Panc1 (cell line): ENCODE measurements at places on chromosomes 16 and 17.

DNA sequence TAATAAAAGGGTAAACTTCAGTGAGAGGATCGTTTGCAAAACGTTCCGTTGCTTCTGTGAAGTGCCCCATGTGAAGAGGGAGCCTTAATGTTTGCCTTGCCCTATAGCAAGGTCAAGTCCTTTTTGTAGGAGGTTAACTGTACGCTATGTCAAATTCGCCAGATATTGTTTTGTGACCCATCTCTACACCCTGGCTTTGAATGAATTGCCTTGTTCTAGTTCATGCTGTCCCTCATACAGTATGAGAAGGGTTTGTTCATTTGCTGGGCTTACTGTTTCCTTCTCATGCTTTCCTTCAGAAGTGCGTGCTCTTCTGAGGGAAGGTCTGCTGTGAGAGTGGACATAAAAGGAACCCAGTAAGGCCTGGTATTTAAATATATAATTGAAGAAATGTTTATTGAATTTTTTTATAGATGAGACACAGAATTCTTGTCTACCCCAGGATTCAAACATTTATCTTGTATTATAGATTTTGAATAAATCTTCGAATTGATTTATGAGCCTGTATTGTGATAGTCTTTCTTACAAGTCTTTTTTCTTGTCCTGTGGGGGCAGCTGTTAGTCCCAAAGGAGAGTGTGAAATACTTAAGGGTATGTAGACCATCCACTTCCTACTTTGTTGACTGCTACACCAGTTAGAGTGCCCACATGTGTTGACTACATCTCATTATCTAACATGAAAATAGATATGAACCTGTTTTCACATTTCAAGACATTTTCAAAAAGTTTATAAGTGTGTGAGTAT, 1.7 kb downstream of the MAP3K3 start:
- DNase-seq, result no peak
- H3K4me1 ChIP-seq, result peaks cover 22% of the 10 kb centered on the region
- H3K36me3 ChIP-seq, result peaks cover 5% of the 10 kb centered on the region; the same call in 1 of the 2 replicates
- H3K27ac ChIP-seq, result peak overlapping the region; percentile 44; the same call in 1 of the 2 replicates
- H3K4me3 ChIP-seq, result peak overlapping the region; percentile 76

DNA sequence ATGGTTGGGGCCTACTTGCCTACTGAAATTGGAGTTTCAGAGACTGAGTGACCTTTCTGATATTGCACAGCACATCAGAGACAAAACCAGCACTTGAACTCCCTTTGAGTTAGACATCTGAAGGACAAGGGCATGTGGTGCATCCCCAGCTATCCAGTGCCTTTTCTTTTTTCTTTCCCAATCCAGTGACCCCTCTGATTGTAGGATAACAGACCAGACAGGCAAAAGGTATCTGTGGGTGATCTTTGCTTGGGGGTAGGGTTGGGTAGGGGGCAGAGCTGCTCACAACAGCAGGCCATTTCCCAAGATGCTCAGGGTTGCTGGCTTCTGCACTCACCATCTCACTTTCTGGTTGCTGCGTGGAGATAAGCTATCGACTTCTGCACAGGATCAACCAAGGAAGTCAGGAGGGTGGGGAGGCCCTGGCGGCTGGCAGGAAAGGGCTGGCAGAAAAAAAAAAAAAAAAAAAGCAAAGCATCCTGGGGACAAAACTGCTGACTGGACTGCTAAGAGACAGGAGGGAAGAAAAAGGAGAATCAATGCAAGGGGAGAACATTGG, 42.2 kb downstream of the HOXB1 start:
- peaks cover 44% of the 10 kb centered on the region for H3K4me1 ChIP-seq
- no peaks in the 10 kb centered on the region for H3K27me3 ChIP-seq
- H3K27ac ChIP-seq, result 0 out of 2 replicates have a peak overlapping the region, but pooled peaks have one; percentile 21
- no peak for DNase-seq
- H3K4me3 ChIP-seq, result no peak overlapping the region

- no peak overlapping the region; the same call in 1 of the 2 replicates for H3K27ac ChIP-seq
- DNase-seq, result no peak
- H3K27me3 ChIP-seq, result no peaks in the 10 kb centered on the region
- H3K4me3 ChIP-seq, result no peak overlapping the region
- peaks cover 9% of the 10 kb centered on the region for H3K4me1 ChIP-seq
Observed at GRCh38 chr16:84511831-84512230, 7.4 kb upstream of the MEAK7 start.

DNA sequence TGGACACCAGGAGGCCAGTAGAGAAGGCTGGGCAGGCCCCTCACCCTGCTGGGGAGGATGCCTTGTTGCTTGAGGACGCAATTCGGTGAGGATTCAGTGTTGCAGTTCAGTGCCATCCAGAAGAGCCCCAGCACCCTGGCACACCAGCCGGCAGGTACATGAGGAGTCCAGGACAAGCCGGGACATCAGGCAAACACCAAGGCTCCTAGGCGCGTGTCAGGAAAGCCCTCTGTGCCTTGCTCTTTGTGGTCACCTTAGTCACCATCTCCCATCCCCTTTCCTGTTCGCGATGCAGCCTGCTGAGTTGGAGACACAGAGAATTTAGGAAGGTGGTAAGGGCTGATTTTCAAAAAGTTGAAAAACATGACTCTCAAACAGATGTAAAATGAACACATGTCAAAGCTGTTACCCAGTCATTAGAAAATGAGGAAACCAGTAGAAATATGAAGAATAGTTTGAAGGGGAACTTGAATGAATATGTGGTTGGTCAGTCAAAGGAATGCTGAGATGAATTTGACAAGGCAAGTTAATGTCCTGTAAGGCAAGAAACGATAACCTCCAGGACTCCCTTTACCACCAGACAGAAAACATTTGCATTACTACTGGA, 2.3 kb upstream of the NCBP3 start:
- H3K36me3 ChIP-seq, result no peaks in the 10 kb centered on the region; the same call in 1 of the 2 replicates
- no peak overlapping the region for H3K27ac ChIP-seq
- DNase-seq, result no peak

- no peak overlapping the region for H3K4me3 ChIP-seq
- H3K4me1 ChIP-seq, result no peaks in the 10 kb centered on the region
- no peak for DNase-seq
- H3K27ac ChIP-seq, result no peak overlapping the region
- no peaks in the 10 kb centered on the region for H3K27me3 ChIP-seq
- H3K36me3 ChIP-seq, result no peaks in the 10 kb centered on the region
Observed at GRCh38 chr17:42920922-42921321, 20.3 kb downstream of the G6PC1 start.

DNA sequence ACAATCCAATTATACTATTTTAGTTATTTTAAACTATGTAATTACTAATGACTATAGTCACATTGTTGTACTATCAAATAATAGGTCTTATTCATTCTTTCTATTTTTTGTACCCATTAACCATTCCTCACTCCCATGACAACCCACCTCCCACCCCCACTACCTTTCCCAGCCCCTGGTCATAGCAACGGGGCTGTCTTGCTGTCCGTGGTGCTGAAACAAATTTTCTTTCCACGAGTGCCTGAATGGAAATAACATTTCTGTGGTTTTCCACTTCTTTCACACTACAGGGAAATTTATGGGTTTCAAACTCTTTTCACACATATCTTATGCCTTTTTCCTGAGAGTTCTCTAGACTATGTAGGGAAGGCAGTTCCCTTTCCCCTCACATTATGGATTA, 326.6 kb downstream of the PHKB start:
- no peak overlapping the region for H3K27ac ChIP-seq
- DNase-seq, result no peak
- H3K36me3 ChIP-seq, result no peaks in the 10 kb centered on the region
- no peaks in the 10 kb centered on the region for H3K4me1 ChIP-seq
- no peaks in the 10 kb centered on the region for H3K27me3 ChIP-seq

DNA sequence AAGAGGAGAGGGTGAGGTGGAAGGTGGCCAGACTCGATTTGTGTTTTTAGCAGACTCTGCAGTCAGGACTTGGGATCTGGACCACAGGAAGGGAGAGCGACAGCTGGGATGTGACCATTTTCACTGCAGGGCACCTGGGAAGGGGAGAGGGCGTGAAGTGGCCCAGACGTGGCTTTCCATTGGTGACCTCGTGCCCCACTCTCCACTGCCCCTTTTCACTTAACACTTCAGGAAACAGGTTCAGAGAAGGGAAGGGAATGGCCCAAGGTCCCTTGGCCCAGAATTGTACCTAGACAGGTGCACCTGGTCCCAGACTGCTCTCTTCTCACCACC, 22.9 kb upstream of the MPRIP start:
- no peak overlapping the region for H3K27ac ChIP-seq
- H3K4me3 ChIP-seq, result no peak overlapping the region
- DNase-seq, result no peak
- 0 out of 2 replicates have a peak, but pooled peaks cover 4% of the 10 kb centered on the region for H3K4me1 ChIP-seq
- no peaks in the 10 kb centered on the region for H3K36me3 ChIP-seq
- no peaks in the 10 kb centered on the region for H3K27me3 ChIP-seq

GRCh38 chr17:49552070-49552751, 23.5 kb upstream of the NXPH3 start:
- H3K4me3 ChIP-seq, result no peak overlapping the region
- no peak overlapping the region for H3K27ac ChIP-seq
- no peaks in the 10 kb centered on the region for H3K36me3 ChIP-seq
- DNase-seq, result no peak

DNA sequence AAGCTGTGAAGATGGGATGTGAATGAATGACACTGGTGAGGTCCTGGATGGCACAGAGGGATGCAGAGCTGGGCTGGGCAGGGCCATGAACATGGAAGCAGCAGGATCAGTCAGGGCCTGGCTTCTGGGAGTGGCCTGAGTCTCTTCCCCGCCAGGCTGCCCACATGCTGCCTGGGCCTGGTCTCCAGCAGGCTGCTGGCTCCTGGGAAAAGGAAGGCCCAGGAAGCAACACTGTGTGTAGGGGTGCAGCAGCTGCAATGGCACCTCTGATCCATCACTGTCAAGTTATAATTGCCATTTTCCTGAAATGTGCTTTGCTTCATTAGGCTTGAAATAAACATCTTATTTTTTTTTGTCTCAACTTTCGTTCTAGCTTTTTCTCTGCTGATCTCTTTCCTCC, 260.2 kb upstream of the N4BP1 start:
- no peak for DNase-seq
- H3K36me3 ChIP-seq, result no peaks in the 10 kb centered on the region
- no peak overlapping the region for H3K4me3 ChIP-seq
- no peaks in the 10 kb centered on the region for H3K4me1 ChIP-seq
- no peak overlapping the region for H3K27ac ChIP-seq

- H3K27ac ChIP-seq, result peak overlapping the region; percentile 99
- peak overlapping the region; percentile 99 for H3K4me3 ChIP-seq
- peaks cover 62% of the 10 kb centered on the region for H3K4me1 ChIP-seq
- H3K36me3 ChIP-seq, result no peaks in the 10 kb centered on the region; the same call in 1 of the 2 replicates
Observed at GRCh38 chr17:48596000-48596734, 2.6 kb upstream of the HOXB5 start.

GRCh38 chr17:18949566-18949965, 2.4 kb upstream of the SLC5A10 start:
- no peak overlapping the region for H3K4me3 ChIP-seq
- H3K4me1 ChIP-seq, result no peaks in the 10 kb centered on the region
- H3K27ac ChIP-seq, result no peak overlapping the region
- no peak for DNase-seq
- H3K27me3 ChIP-seq, result no peaks in the 10 kb centered on the region

- no peak overlapping the region for H3K4me3 ChIP-seq
- DNase-seq, result no peak
- no peaks in the 10 kb centered on the region for H3K27me3 ChIP-seq
- no peaks in the 10 kb centered on the region for H3K4me1 ChIP-seq
Observed at GRCh38 chr16:12111819-12112218, 135.3 kb downstream of the SNX29 start.

DNA sequence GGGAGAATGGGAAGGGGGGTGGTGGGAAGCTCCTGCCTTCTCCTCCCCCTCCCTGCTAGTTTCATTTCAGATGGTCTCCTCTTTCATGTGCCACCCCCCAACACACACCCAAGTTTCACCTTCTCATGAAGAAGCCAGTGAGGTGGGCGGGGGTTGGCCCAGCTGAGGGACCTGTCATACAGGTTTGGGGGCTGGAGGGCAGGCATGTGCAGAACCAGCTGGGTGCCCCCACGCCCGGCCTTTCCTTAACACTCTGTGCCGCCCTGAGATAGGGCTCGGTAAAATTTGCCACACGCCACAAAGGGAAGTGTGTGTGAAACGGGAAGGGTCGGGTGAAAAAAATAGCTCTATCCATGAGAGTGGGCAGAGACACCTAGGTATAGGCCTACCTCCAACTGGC, 57.4 kb downstream of the PIPOX start:
- no peak overlapping the region for H3K4me3 ChIP-seq
- H3K27ac ChIP-seq, result no peak overlapping the region
- no peaks in the 10 kb centered on the region for H3K4me1 ChIP-seq

- H3K4me1 ChIP-seq, result peaks cover 27% of the 10 kb centered on the region
- H3K4me3 ChIP-seq, result no peak overlapping the region
- no peak for DNase-seq
- no peak overlapping the region for H3K27ac ChIP-seq
- no peaks in the 10 kb centered on the region for H3K27me3 ChIP-seq
- no peaks in the 10 kb centered on the region for H3K36me3 ChIP-seq
Observed at GRCh38 chr16:81520151-81520470, 75.5 kb downstream of the CMIP start.

DNA sequence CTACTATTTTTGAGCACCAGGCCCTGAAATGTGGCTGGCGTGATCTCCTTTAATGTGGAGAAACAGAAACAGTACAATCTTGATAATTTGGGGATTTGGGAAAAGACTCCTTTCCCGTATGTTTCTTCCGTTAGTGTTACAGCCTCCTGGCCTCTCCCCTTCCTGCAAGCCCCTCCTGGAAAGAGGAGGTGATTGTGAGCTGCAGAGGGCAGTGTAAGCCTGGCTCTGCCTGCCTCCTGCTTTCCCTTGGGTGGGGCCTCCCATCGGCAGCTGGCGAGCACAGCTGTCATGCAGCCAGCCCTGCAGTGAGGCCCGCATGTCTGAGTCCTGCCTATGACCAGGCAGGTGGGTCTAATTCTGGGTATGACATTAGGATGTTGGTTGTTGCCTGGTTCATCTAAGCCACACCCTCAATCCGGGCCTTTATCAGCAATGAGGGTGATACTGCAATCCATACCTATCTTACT, 48.7 kb upstream of the WSB1 start:
- DNase-seq, result no peak
- peak overlapping the region; percentile 46 for H3K27ac ChIP-seq
- no peaks in the 10 kb centered on the region for H3K36me3 ChIP-seq

- H3K4me1 ChIP-seq, result peaks cover 24% of the 10 kb centered on the region
- H3K27me3 ChIP-seq, result no peaks in the 10 kb centered on the region
- DNase-seq, result no peak
- H3K4me3 ChIP-seq, result peak overlapping the region; percentile 53
- H3K27ac ChIP-seq, result peak overlapping the region; percentile 67
- H3K36me3 ChIP-seq, result no peaks in the 10 kb centered on the region
Observed at GRCh38 chr17:63446753-63447470, 806 bp upstream of the CYB561 start.
